ENCODE measurements at places on chromosomes 6 and 20.
A peak's percentile ranks its signal among the peaks of the same experiment; 100 is the strongest.

- no peak for DNase-seq
Measured at GRCh38 chr20:6711951-6712649, 55.4 kb upstream of the BMP2 start.

DNA sequence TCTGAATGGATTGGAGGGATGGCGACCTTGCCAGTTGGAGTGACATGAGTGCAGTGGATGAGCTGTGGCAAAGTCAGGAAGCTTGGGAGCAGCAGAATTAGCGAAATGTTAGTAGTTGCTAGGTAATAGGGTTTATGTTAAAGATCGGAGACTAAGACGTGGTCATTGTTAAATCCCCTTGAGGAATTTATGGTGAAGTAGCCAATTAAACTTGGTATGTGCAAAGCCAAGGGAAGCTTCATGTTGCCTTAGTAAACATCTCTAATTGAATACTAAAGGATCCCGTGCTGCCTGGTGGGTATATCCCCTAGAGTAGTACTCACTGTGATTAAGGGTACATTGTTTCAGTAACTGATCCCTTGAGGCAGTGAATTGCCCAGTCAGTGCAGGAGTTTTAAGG is 106.0 kb downstream of the PRIM2 start:
- DNase-seq: no peak

DNA sequence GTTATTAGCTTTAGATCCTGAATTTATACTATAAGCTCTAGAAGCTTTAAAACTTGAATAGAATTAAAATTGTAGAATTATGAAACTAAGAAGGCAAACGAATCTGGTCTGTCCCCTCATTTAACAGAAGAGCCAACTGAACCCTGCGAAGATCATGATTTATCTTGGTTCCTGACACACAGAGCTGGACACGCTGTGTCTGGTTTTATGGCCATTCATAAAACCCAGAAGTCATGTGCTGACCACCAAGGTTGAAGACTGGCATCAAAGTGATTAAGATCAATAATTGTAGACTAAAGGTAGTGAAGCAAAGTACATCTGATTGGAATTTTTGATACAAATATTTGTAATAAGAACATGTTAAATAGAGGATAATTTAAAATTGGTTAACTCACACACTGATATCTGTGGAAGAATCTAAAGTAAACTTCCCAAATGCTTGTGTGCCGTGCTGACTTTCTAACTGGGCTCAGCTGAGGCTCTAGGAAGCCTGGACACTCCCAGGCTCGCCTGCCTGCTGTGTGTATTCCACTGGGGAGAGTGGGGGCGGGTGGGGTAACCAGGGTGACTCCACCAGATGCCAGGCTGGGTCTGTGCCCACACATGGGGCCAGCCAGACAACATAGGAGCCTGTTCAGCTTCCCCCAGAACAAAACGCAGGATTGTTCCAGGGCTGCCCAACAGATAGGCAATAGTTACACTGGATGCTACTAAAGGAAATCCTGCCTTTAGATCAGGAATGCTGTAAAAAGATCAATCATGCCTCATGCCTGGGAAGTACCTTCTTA is 42.1 kb upstream of the SLC22A3 start:
- no peak for DNase-seq

DNA sequence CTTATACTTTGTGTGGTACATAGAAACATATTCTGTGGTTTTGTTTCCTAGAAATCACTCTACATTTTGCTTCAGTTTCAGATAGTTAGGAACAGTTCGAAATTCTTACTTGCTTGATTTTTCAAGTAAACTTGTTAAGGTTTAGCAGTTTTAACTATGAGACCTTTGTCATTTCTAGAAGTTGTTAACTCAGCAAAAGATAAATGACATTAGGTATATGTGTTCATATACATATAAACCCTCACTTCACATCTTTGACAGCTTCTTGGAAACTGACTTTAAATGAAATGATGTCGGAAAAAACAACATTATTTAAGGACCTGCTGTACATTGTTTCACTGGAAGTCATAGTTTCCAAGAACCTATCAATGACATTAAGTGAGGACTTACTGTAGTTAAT is 96.2 kb downstream of the FIG4 start:
- DNase-seq: no peak

GRCh38 chr20:34017610-34018009 is 23.9 kb downstream of the RALY start:
- DNase-seq: no peak

- no peak for DNase-seq
Measured at GRCh38 chr20:5580940-5581708, 169.1 kb upstream of the SHLD1 start.

GRCh38 chr20:37142708-37143107 is 36.4 kb upstream of the RPN2 start:
- DNase-seq: no peak

GRCh38 chr6:119673741-119674140 is 324.2 kb upstream of the MAN1A1 start:
- no peak for DNase-seq

- DNase-seq: no peak
Measured at GRCh38 chr6:153804755-153805330, 234.2 kb upstream of the OPRM1 start.

- no peak for DNase-seq
Measured at GRCh38 chr6:116369964-116370759, 585 bp upstream of the DSE start.

- peak; percentile 72 for DNase-seq
Measured at GRCh38 chr6:12289933-12290820, at the start of gene EDN1. Gene EDN1, plus strand, starts transcription at chr6:12290361. Its CDS starts 269 bp downstream, at chr6:12290630.

DNA sequence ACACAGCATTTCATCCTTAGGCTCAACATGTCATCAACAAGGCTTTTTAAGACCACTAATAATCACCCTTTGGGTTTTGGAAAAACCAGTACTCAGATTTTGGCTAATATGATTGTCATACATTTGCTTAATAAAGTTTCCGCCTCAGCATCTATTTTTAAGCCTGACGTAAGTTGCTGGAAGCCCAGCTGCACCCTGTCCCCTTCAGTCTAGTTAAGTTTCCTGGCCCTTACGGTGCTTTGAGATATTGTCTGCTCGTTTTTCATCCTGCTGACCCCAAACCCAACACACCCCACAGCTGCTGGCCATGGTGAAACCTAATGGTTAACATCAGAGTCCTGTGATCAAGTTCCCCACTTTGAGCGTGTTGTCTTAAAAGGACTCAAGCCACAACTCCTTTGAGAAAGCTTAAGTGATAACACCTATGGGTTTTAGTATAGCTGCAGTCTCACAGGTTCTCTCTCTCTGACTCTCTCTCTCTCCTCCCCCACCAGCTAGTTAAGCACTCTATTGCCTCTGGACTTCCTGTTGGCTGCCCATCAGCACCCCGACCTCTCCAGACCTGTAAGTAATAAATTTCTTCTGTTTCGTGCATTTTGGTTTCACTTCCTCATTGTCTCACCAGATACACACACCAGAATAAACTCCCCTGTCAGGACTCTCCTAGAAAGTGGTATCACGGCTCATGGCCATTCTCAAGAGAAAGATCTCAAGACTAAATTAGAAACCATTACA is 802.0 kb downstream of the C6orf118 start:
- no peak for DNase-seq

DNA sequence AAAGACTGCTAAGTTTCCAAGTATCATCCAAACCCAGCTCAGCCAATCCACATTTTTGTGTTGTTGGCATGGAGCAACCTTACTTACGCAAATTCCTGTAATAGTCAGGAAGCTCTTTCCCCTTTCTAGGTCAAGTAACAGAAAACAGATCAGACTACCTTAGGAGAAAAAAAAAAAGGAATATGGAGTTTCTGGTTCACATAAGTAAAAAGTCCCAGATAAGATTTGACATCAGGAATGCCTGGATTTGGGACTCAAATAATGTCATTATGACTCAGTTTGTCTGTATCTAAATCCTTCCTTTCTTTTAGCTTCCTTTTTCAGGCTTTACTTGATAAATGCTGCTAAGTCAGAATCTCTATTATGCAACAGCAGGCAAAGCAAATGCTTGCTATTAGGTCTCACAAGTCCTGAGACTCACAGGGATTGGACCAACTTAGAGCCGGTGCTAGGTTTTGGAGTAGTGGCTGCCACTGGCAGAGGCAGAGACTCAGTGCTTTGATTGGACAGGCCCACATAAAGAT is 44.5 kb downstream of the NCOA7 start:
- no peak for DNase-seq

DNA sequence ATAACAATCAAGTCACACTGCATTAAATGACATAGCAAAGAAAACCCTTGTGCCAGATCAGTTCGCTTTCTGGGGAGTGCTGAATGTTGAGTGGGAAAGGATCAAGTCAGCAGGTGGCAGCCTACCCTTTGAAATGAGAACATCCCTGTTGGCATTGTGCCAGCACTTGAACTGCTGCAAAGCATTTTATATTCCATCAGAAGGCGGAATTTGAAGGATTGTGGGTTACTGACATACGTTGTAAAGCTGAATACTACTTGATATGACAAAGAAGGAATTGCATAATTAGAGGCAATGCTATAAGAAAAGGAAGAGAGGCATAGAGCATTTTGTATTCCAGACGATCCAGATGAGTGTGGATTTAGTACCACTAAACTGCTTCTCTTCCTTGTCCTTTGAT is 26.5 kb downstream of the BCKDHB start:
- no peak for DNase-seq

- no peak for DNase-seq
Measured at GRCh38 chr6:128370072-128370471, 150.3 kb downstream of the PTPRK start.

GRCh38 chr6:15658181-15658744 is 4.6 kb downstream of the DTNBP1 start:
- DNase-seq: no peak

DNA sequence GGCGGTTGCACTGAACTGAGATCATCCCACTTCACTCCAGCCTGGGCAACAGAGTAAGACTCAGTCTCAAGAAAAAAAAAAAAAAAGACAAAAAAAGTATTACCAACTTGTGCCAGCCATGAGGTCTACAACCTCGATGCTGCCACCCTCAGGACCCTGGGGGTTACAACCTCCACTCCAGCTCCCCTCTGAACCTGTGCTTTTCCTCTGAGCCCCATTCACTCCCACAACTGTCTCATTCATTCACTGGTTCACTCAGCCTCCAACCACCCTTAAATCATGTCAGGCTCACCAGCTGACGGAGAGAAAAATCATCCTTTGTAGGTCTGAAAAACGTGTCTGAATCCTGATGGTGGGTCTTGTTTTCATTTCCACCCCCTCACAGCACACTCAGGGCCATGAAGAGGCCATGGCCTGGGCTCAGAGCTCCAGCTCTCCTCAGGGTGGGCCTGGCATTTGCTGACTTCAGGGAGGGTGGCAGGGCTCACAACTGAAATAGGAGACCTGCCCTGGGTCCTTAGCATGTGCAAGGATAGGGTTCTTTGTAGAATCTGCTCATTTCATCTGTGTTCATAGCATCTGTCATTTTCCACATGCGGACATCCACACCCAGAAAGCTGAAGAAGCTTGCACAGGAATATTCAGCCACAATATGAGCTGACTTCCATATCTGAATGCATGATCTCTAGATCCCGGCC is 1.9 kb upstream of the ULBP1 start:
- no peak for DNase-seq

GRCh38 chr6:155676346-155676745 is 220.7 kb upstream of the NOX3 start:
- no peak for DNase-seq

GRCh38 chr6:44702292-44702691 is 314.8 kb downstream of the CDC5L start:
- no peak for DNase-seq

GRCh38 chr6:133778414-133779130 is 110.3 kb upstream of the TCF21 start:
- no peak for DNase-seq

- no peak for DNase-seq
Measured at GRCh38 chr6:35036828-35037663, 104.1 kb downstream of the TCP11 start.

DNA sequence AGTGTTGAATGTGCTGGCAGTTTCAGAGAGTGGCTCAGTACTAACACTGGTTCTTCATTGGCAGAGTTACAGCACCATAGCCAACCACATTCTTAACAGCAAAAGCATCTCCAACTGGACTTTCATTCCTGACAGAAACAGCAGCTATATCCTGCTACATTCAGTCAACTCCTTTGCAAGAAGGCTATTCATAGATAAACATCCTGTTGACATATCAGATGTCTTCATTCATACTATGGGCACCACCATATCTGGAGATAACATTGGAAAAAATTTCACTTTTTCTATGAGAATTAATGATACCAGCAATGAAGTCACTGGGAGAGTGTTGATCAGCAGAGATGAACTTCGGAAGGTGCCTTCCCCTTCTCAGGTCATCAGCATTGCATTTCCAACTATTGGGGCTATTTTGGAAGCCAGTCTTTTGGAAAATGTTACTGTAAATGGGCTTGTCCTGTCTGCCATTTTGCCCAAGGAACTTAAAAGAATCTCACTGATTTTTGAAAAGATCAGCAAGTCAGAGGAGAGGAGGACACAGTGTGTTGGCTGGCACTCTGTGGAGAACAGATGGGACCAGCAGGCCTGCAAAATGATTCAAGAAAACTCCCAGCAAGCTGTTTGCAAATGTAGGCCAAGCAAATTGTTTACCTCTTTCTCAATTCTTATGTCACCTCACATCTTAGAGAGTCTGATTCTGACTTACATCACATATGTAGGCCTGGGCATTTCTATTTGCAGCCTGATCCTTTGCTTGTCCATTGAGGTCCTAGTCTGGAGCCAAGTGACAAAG is 17.0 kb upstream of the ADGRF4 start:
- no peak for DNase-seq

DNA sequence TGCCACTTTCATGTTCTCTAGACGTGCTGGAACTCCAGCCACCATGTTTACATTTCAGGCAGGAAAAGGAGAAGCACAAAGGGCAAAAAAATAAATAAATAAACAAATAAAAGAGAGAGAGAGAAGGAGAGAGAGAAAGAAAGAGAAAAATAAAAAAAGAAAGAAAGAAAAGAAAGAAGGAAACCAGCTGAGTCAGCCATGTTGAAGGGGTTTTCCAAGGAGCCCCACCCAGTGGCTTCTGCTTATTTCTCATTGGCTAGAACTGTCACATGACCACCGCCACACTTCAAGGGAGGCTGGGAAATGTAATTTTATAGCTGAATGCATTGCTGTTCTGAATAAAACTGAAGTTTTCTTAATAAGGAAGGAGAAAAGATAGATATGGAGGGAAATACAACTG is 71.1 kb downstream of the BFSP1 start:
- DNase-seq: no peak

DNA sequence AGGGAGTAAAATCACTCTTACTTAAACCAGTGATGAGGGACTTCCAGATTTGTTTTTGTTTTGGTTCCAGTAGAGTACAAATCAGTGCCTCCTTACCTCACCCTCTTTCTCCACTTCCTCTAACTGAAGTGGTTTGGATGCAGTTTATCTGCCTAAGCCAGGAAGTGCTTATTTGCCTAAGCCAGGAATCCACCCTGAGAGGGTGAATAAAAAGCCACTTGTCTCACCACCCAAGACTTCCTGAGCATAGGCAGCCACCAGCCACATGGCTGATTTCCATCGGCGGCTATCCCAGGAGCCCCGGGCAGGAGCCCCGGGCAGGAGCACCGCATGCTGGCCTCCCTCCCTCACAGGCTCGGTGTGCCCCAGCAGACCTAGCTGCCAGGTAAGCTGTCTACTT is 12.0 kb downstream of the LRP11 start:
- no peak for DNase-seq

Data from T-helper 2 cell (primary cell).